Large intestine (tissue), 12 donors: ENCODE measurements at places on chromosomes 2 and 18. TPM values are rescaled to one million over a fixed set of nuclear protein-coding genes. Genes with fewer than 3 reads are reported as not detected.
A peak's percentile ranks its signal among the peaks of the same experiment; 100 is the strongest.

The TWIST2 gene
- 4.9 TPM for polyA plus RNA-seq

DNA sequence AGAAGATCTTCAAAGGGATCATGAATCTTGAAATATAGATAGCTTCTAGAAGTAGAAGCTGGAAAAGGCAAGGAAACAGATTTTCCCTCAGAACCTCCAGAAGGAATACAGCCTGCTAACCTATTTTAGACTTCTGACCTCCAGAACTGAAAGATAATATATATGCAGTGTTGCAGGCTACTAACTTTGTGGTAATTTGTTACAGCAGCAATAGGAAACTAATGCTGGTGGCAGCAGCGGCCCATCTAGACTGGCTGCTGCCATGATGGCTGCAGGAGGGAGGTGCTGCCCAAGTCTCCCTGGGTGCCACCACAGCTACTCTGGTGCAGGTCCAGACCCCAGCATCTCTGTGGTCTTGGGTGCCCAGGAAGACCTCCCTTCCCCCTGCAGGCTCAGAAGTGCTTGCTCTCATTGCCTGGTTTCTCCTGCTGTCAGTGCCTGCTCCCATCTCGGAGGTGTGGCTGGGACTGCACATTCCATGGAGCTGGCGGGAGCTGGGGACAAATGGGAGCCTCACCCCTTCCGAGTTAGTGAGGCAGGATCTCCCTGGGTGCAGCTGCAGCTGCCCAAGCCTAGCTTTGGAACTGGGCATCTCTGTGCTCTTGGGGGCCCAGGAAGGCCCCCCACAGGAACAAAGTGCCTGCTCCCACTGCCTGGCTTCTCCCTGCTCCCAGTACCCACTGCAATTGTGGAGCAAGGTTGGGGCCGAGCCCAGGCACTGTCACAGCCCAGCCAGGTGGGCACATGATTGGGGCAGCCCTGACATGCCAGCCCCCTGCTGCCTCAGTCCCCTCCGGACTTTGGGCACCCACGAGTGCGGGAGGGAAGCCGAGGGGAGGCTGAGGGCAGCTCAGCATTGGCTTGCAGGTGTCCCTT lies 18.1 kb upstream of the CCDC88A start:
- DNase-seq, result no peak

GRCh38 chr2:145041706-145042105 lies 521.8 kb upstream of the ZEB2 start:
- no peak for DNase-seq

The CTNNA2 gene
- polyA plus RNA-seq, result 7.5 TPM

DNA sequence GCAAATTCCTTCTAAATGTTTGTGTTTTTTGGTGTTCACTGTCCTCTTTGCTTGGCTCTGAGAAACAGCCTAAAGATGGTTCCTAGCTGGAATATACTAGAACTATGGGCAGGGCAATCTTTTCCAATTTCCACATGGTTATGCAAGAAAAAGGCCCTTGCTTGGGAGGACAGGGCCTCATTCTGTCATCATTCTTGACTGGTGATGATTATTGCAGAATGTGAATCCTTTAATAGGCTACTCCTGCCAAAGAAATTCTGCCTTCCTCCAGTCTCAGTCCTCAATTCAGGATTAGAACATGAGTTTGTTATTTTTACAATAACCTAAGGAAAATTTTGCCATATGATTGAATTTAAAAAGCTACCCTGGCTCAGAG lies 218.7 kb downstream of the HNMT start:
- DNase-seq, result no peak

- DNase-seq, result no peak
Observed at GRCh38 chr18:9695605-9696004, 12.5 kb upstream of the RAB31 start.

The ALPP gene
- 0.06 TPM for polyA plus RNA-seq

- no peak for DNase-seq
Observed at GRCh38 chr18:12106471-12106870, 12.8 kb downstream of the ANKRD62 start.

DNA sequence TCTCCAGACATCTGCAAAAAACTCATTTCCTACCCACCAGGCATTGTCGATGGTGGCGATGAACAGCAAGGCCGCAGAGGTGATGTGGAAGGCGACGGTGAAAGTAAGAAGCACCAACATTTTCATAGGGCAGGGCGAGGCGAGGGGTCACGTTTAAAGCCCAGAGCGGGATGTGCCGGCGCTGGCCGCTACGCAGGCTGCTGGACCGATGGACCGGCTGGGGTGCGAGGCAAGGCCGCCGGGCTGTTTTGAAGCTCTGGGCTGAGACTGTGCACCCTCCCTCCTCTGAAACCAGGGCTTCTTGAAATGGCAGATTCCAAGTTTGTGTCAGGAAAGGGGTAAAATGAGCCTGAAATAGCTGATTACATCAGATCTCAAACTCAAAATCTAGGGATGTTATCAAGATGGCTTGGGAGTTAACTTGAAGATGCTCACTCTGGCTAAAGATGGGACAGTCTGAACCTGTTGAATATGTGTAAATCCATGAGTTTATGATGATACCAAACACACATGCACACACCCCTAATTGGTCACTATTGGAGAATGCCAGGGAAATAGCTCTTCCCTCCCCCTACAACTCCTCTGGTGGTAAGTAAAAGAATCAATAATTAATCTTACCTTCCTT lies 31.6 kb upstream of the GAREM2 start:
- DNase-seq, result no peak

DNA sequence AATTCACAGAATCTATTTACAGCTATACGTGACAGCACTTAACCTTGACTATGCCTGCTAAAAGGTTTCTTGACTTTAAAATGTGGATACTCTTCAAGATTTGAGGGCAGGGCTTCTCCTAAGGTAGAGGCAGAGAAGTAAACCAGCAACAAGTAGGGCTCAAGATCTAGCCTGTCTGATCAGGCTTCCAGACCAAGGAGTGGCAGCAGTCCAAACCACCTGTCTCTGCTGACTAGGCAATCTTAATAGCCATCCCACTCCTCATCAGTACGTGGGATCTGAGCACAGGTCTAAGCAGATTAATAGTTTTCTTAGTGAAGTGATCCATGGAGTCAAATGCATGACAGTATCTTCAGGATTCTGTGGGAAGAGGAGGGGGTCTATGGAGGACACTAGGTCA lies 100.4 kb downstream of the GPD2 start:
- DNase-seq, result peak; percentile 32

- DNase-seq, result no peak
Observed at GRCh38 chr18:48833701-48834412, 116.9 kb downstream of the SMAD7 start.

GRCh38 chr18:57107140-57107832 lies 39.6 kb upstream of the BOD1L2 start:
- no peak for DNase-seq

The CCBE1 gene
- 2.5 TPM for polyA plus RNA-seq

DNA sequence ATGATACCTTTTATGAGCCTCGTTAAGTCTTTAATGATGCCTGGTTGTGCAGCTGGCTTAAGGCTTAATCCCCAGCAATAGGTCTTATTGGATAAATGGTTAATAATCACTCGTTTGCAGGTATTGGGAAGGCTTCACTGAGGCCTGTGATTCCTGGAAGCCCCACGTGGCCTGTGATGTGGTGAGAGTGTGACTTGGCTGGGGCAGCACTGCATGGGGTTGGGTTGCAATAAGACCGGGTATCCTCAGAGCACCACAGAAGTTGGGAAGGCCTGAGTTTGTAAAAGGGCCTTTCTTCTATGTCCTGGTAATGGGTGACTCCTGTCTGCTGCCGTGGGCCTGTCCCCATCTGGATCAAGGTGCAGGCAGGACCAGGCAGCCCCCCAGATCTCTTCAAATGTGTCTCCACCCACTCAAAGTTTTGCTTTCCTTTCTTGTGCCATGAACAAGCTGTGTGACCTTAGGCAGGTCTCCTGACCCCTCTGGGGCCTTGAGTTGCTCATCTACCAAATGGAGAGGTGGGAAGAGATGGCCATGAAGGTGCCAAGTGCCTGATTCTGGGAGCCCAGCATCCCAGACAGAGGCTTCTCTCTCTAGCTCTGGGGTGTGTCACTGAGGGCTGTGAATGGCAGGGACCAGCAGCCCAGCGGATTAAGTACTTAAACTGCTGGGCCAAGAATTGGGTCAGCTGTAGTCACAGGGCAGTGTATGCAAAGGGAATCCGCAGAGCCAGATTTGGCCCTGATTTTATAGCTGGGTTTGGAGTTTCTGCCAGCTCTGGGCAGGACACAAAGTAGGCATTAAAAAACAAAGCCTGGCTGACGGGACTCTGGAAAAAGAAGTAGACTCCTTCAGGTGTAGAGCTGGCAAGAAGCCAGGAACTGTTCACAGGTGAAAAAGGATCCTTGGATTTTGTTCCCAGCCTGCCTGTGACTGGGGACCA lies 24.4 kb downstream of the LBH start:
- no peak for DNase-seq

- DNase-seq, result peak; percentile 33
Observed at GRCh38 chr18:70366670-70367069, 77.8 kb downstream of the SOCS6 start.

The ST6GAL2 gene
- polyA plus RNA-seq, result 5.2 TPM

The SCN7A gene
- 6.7 TPM for polyA plus RNA-seq

DNA sequence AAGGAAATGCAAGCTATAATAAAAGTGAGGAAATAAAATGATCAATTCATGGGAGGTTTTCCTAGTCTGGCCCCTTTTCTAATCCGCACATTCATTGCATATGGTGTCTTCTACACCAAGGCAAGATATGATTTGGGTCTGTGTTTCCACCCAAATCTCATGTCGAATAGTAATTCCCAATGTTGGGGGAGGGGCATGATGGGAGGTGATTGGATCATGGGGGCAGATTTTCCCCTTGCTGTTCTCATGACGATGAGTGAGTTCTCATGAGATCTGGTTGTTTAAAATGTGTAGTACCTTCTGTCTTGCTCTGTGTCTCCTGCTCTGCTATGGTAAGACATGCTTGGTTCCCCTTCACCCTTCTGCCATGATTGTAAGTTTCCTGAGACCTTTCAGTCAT lies 315.4 kb downstream of the CYRIA start:
- DNase-seq, result no peak

GRCh38 chr2:230976671-230977171 lies 19.2 kb upstream of the SPATA3 start:
- no peak for DNase-seq

The TXNDC2 gene
- 0.03 TPM for polyA plus RNA-seq

DNA sequence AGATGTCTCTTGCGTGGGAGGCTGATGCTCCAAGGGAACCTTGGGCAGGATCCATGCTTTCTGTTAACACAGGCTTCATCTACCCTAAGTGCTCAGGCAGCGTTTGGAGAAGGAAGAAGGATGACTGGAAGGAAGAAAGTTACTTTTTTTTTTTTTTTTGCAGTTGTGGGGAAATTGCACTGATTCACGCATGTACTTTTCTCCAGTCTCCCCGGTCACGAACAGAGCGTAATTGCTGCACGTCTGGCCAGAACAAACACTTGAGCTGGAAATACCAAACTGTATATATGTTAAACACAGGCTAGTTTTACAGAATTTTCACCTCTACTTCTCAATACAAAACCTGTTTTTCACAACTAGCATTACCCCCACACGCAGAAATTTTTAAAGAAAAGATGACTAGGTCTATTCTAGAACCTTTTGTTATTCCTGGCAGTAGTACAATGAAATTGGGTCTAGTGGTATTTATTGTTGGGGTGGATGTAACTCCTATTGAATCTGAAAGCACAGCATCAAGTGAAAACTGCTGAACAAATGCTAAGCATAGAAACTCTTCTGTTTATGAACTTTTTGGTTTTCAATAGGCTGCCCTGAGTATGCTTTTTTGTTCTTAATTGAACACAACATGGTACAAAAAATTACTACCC lies 9.3 kb upstream of the SCYGR5 start:
- no peak for DNase-seq

- DNase-seq, result no peak
Observed at GRCh38 chr2:120650022-120650644, 85.5 kb upstream of the GLI2 start.

GRCh38 chr2:152347076-152347475 lies 12.1 kb downstream of the FMNL2 start:
- no peak for DNase-seq

DNA sequence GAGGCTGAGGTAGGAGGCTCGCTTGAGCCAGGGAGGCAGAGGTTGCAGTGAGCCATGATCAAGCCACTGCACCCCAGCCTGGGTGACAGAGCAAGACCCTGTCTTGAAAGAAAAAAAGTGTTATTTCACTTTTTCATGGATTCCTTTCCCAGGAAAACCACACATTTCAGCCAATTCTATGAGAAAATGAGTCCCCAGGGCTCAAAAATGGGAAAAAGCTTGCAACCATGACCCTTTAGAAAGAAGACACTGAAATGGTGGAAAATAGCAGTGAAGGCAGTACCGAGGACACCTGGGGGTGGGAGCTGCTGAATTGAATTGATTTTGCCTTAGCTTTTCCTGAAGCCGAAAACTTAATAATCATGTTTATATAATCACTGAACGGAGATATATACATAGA lies 284.2 kb upstream of the HDAC4 start:
- no peak for DNase-seq

GRCh38 chr2:30280596-30281434 lies 49.5 kb downstream of the LBH start:
- DNase-seq, result no peak

DNA sequence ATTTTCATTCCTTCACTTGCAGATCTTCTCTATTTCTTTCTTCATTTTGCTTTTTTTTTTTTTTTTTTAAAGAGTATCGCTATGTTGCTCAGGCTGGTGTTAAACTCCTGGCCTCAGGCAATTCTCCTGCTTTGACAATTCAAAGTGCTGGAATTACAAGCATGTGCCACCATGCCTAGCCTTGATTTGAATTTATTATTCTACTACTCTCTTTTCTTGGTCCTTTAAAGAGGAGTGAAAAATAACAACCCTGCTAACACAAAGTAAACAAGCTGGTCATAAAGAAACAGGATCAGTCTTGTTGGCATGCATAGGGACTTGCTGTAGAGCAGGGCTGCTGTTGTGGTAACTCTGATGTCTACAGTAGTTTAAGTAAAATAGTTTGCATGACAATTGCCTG lies 1615.3 kb upstream of the ZEB2 start:
- no peak for DNase-seq

The IL36RN gene
- not detected for polyA plus RNA-seq

GRCh38 chr2:172564376-172564775 lies 8.5 kb downstream of the PDK1 start:
- DNase-seq, result no peak

- DNase-seq, result no peak
Observed at GRCh38 chr2:31256611-31257382, 22.8 kb downstream of the EHD3 start.
